ENCODE measurements at places on chromosomes 13 and 19. TPM values are rescaled to one million over a fixed set of nuclear protein-coding genes. Genes with fewer than 3 reads are reported as not detected.

GRCh38 chr13:29887686-29888085 is 37.3 kb upstream of the UBL3 start:
- no peak for DNase-seq

Gene IGSF23
- 0.25 TPM for total RNA-seq

- no peak for DNase-seq
Observed at GRCh38 chr13:110326263-110326904, 19.3 kb downstream of the COL4A2 start.

- no peak for DNase-seq
Observed at GRCh38 chr13:80400865-80401426, 60.0 kb upstream of the SPRY2 start.

Gene GPR18
- total RNA-seq, result not detected

DNA sequence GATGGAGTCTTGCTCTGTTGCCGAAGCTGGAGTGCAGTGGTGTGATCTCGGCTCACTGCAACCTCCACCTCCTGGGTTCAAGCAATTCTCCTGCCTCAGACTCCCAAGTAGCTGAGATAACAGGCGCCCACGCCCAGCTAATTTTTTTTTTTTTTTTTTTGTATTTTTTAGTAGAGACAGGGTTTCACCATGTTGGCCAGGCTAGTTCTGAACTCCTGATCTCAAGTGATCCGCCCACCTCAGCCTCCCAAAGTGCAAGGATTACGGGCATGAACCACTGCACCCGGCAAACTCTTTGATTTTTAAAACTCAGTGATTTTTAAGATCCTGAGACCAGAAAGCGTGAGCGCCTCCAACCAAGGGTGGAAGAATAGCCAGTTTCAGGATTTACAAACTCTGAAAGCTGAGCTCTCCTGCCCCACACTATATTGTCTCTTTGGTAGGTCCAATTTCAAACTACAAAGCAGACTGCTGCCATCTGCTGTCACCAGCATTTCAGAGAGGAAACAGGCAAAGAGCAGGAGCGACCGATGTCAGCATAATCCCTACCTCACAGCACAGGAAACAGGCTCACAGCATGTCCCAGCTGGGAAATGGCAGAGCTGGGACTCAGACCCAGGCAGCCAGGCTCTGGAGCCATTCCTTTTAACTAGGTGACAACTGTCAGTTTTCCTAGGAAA is 9.2 kb downstream of the NOSIP start:
- no peak for DNase-seq

DNA sequence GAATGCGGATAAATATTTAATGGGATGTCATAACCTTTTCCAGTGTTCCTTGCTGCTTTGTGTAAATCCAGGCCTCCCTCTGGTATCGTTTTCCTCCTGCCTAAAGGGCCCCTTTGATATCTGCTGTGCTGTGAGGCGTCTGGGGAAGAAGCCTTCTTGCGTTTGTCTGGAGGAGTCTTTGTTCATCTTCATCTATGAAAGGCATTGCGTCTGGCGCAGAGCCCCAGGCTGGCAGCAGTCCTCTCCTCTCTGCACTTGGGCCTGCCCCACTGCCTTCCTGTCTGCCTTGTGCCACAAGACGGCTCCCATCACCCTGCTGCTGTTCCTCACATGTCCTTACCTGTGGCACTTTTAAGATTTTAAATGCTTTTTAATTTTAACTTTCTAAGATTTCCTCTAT is 9.8 kb downstream of the PROZ start:
- no peak for DNase-seq

Data from pulmonary artery endothelial cell (primary cell).